ENCODE measurements at places on chromosomes 4 and X.
A peak's percentile ranks its signal among the peaks of the same experiment; 100 is the strongest.

GRCh38 chr4:177220376-177220775, 89.3 kb upstream of the NEIL3 start:
- no peak for DNase-seq

DNA sequence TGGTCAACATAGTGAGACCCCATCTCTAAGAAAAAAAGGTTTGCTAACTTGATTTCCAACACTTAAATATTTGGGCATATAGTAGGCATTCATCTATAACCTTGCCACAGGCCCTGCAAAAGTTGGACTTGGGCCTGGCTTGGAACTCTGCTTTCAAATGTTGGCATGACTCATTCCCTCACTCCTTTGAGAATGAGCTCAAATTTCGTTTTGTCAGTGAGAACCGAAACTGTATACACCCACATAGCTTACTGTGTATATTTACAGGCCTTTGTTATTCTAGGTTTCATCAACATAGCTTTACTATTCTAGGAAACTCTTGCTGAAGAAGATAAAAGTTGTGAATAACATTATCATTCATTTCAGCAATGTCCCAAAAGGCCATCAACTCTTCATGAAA, 88.7 kb upstream of the ELOVL6 start:
- no peak for DNase-seq

DNA sequence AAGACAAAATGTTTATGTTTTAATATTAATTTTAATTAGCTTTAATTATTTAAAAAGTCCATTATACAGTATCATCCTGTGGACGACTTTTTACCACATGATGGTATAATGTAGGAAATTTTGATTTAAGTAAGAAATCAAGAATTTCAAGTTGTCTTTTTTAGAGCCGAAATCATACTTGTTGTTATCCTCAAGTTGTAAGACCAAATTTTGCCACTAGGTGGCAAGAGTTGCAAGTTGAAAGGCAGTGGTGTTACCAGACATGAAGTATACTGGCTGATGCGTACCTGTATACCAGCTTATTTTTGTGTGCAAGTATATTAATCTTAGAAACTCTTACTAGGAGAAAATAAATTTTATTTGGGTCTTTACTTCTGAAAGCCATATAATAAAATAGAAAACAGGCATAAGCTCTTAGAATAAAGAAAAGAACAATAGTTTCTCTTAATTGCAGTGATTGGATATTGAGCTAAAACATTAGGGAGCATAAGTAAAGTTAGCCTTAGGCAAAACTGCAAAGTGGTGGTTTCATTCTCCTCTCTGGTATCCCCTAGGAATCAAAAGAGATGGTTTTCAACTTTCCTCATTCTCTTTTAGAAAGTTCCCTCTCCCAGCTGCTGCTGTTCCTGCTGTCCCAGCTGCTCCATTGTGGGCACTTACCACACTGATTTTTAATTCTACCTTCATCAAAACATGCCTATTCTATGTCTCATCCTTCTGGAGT, 118.0 kb upstream of the WDFY3 start:
- no peak for DNase-seq

GRCh38 chr4:81505004-81505598, 33.4 kb upstream of the RASGEF1B start:
- peak; percentile 49 for DNase-seq

GRCh38 chr4:155889031-155889793, 14.3 kb upstream of the TDO2 start:
- no peak for DNase-seq

GRCh38 chr4:6153874-6154273, 46.5 kb downstream of the JAKMIP1 start:
- no peak for DNase-seq

DNA sequence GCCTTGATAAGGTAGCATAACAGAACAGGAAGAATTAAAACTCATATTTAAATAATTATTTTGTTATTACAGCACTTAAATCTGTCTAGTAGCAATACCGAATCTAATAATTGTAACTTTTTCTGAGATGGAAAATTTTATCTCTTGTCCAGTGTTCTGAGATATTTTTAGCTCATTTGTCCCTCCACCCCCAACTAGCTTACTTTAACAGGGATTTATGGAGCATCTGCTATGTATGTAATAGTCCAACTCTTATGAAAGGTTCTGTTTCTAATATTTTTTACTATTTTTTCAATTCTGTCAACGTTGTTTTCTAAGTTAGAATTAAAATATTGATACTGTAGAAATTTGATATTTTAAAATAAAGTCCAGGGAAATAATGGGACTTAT, 38.2 kb upstream of the NUDT6 start:
- no peak for DNase-seq

DNA sequence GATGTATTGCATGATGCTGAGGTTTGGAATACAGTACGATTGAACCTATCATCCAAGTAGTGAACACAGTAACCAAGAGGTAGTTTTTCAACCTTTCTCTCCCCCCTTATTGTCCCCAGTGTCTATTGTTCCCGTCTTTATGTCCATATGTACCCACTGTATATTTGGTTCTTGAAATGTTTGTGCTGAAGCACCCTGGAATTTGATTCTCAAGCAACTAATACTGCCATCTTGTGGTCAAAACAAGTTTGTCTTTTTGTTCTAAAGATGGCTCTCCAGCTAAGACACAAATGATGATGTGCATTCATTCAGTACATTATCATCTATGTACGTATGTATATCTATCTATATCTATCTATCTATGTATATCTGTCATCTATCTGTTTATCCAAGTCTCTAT, 33.5 kb upstream of the DCX start:
- DNase-seq, result no peak

DNA sequence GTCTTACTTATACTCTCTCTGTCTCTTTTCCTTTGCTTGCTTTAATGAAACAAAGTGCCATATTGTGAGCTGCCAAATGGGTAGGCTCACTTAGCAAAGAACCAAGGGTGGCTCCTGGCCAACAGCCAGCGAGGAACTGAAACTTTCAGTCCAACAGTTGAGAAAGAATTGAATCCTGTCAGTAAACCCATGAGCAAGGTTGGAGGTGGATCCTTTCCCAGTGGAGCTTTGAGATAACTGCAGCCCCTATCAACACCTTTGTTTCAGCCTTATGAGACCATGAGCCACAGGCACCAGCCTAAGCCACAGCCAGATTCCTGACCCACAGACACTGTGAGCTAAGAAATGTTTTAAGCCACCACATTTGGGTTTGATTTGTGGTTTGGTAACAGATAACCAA, 362.2 kb downstream of the PDGFC start:
- no peak for DNase-seq

GRCh38 chr4:138609943-138610350, 367.8 kb upstream of the SLC7A11 start:
- DNase-seq, result no peak

- no peak for DNase-seq
Measured at GRCh38 chr4:7381221-7381889, 53.4 kb downstream of the PSAPL1 start.

DNA sequence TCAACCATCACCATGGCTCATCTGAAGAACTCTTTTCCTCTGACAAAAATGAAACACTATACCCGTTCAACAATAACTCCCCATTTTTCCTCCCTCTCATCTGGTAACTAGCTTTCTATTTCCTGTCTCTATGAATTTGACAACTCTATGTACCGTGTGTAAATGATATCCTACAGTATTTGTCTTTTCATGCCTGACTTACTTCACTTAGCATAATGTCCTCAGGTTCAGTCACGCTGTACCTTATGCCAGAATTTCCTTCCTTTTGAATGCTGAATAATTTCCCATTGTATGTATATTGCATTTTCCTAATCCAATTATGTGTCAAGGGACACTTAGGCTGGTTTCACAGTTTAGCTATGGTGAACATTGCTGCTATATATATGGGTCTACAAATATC, 18.2 kb downstream of the MAGEA9 start:
- DNase-seq, result no peak

- no peak for DNase-seq
Measured at GRCh38 chr4:130359542-130359941, 1263.6 kb downstream of the C4orf33 start.

DNA sequence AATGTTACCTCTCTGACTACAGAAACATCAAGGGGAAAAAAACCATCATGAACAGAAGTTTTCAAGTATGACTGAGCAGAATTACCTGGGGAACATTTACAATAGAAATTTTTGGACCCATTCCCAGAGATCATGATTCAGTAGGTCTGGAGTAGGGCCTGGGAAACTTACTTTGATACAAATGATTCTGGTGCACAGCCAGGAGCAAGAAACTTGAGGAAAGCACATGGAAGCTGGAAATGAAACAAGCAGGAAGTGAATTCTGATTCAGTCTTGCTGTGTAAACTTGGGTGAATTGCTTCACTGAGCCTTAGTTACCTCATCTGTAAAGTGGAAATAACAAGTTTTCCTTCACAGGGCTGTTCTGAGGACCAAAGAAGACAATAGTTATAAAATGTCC, 192.5 kb upstream of the TAPT1 start:
- DNase-seq, result no peak

- no peak for DNase-seq
Measured at GRCh38 chrX:68827256-68827655, 1.6 kb upstream of the EFNB1 start.

GRCh38 chr4:75561789-75562188, 5.9 kb downstream of the ODAPH start:
- no peak for DNase-seq

DNA sequence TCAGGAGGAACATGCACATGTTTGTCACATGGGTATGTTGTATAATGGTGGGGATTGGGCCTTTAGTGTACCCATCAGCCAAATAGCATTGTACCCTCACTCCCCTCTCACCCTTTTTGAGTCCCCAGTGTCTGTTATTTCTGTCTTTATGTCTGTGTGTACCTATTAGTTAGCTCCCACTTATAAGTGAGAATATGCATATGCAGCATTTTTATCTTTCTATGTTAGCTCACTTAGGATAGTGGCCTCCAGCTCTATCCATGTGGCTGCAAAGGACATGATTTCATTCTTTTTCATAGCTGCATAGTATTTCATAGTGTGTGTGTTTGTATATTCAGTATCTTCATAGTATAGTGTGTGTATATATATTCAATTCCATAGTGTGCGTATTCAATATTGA, 64.6 kb downstream of the DCLK2 start:
- no peak for DNase-seq

GRCh38 chr4:107977966-107978705, 11.6 kb upstream of the HADH start:
- no peak for DNase-seq

DNA sequence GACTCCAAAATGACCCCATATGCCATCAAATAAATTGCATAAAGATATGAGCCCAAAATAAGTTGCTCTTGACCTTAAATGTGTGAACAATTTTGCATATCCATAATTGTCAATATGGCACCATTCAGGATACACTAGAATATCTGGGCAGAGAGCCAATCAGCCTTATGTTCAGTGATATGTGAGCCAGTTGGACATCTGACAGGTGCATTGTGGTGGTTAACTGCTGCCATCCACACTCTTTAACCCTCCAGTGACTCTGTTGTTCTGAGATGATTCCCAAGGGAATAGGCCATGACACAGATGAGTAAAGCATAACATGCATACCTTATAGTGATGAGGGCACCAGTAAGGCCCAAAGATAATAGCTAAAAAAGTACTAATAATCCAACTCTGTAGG, 500.1 kb downstream of the PCDH18 start:
- DNase-seq, result no peak

DNA sequence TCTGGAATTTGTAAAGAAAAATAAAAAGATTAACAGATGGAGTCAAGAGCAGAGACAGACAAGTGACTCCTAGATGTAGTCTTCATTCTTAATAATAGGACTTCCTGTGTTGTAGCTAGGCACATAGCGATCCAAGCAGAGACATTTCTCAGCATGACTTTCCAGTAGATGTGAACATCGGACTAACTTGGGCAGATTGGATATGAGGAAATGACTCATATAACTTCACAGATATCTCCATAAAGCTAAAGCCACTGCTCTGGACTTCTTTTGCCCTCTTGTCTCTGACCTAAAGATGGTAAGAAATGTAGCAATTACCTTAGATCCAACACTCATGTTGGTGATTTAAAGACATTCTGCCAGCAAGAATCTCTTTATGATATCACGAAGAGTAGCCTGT, 131.7 kb downstream of the EPHA5 start:
- no peak for DNase-seq

- no peak for DNase-seq
Measured at GRCh38 chrX:40106676-40107290, 9.0 kb upstream of the BCOR start.

DNA sequence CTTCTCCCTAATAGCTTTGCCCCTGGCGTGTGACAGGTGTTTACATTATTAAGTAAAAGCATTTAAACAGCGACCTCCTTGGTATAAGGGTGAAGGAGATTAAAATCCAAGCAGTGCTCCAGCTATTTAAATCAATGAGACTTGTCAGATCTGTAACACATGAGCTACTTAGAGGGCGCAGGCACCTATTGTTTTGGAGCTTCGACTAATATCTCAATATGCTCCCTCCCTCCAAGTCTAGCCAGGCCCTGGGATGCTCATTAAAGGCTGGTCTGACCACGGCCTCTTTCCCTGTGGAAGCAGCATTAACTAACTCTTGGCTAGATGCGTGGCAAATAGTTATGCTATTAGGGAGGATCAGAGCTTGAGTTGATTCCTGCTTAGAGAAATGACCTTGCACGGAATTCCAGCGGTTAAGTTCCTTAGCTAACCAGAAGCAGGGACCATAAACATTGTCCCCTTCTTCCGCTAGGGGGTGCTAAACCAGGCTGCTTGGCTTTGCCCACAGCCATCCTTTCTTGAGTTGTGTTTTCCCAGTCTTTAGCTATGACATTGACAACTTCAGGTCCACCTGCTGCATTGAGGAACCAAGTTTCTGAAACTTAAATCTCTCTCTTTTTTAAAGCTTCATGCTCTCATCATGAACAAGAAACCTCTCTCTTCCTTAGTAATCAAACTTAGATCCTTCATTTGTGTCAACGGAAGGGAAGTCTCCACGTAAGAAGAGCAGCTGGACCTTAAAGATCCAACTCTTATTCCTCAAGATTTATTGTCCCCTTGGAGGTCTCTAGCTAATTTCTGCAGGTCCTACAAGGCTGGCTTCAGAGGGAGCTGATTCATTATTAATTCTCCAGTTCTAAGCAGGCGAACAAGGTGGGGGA, 80.7 kb upstream of the IGFBP7 start:
- DNase-seq, result no peak

GRCh38 chr4:114698231-114698630, 99.6 kb downstream of the UGT8 start:
- no peak for DNase-seq

GRCh38 chr4:142463206-142463605, 382.9 kb downstream of the INPP4B start:
- DNase-seq, result no peak

DNA sequence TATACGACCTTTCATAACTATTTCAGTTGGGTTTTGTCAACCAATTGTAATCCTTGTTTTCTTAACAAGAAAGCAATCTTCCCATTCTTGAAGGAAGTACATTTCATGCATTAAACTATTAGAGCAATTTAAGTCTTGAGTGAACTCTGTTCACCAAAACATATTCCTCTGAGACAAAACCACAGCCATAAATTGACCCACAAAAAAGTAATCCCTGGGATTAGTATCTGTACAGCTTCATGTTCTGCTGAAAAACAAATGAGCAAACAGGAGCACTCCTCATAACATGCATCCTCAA, 207.0 kb upstream of the PDE5A start:
- no peak for DNase-seq

Measured in stimulated activated CD4-positive, alpha-beta T cell treated with anti-CD3 and anti-CD28 coated beads, Interleukin-4, amount 100 ng/mL, for 4 hours (primary cell).